Spleen (tissue), 13 donors: ENCODE measurements at places on chromosomes 5 and 9. TPM values are rescaled to one million over a fixed set of nuclear protein-coding genes. Genes with fewer than 3 reads are reported as not detected.

GRCh38 chr9:89676281-89676680 lies 71.5 kb downstream of the GADD45G start:
- no peak for DNase-seq
- no peak overlapping the region for H3K4me3 ChIP-seq
- H3K4me1 ChIP-seq: no peaks in the 10 kb centered on the region
- H3K27ac ChIP-seq: no peak overlapping the region
- no peaks in the 10 kb centered on the region for H3K36me3 ChIP-seq
- H3K27me3 ChIP-seq: no peaks in the 10 kb centered on the region

Gene PNPLA7
- 7.4 TPM for total RNA-seq

GRCh38 chr5:170293273-170293672 lies 4.3 kb downstream of the LCP2 start:
- H3K27ac ChIP-seq: peak overlapping the region; percentile 96
- peaks cover 99% of the 10 kb centered on the region for H3K4me1 ChIP-seq
- DNase-seq: peak; percentile 94
- H3K27me3 ChIP-seq: no peaks in the 10 kb centered on the region

Gene PWWP2A
- 30.6 TPM for total RNA-seq

Gene TMC1
- not detected for total RNA-seq

- peaks cover 100% of the 10 kb centered on the region for H3K27me3 ChIP-seq
- no peaks in the 10 kb centered on the region for H3K36me3 ChIP-seq
- no peak overlapping the region for H3K4me3 ChIP-seq
- H3K4me1 ChIP-seq: peaks cover 10% of the 10 kb centered on the region
- peak; percentile 62 for DNase-seq
Measured at GRCh38 chr5:88691945-88692868, 190.8 kb downstream of the MEF2C start.

Gene PDZD2
- total RNA-seq: 2.8 TPM

GRCh38 chr5:143606043-143606752 lies 202.7 kb upstream of the NR3C1 start:
- no peak overlapping the region for H3K27ac ChIP-seq
- H3K36me3 ChIP-seq: no peaks in the 10 kb centered on the region
- DNase-seq: no peak
- H3K27me3 ChIP-seq: no peaks in the 10 kb centered on the region
- H3K4me3 ChIP-seq: no peak overlapping the region

Gene GOLM1
- 64.3 TPM for total RNA-seq

Gene FBP2
- total RNA-seq: not detected

DNA sequence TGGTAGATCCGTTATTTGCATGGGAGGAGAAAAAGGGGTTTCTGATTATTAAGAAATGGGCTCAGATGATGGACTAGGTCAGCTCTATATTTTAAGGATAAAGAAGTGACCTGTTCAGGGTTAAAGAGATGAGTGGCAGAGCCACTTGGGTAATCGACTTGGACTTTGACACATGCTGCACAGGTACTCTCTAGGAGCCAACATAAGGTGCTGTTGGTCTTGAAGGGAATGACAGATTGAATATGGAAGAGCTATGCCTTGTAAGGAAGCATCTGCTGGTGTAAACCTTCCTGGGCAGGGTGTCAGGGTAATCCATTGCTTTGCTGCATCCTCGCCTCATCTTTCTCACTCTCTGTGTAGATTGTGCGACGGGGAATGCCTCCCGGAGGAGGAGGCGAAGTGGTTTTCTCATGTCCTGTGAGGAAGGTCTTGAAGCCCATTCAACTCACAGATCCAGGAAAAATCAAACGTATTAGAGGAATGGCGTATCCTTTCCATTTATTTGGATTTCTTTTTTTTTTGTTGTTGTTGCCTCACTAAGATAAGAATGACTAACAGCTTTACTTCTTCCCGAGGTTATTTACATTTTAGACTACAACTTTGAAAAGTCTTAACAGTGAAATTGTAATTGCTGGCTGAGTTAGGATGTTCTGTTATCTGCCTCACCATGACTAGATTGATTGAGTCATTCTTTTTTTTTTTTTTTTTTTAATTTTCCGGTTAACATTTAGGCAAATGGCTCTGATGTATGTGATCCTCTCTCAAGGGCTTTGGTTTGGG lies 41.2 kb downstream of the RCL1 start:
- no peaks in the 10 kb centered on the region for H3K4me1 ChIP-seq
- no peaks in the 10 kb centered on the region for H3K27me3 ChIP-seq
- no peaks in the 10 kb centered on the region for H3K36me3 ChIP-seq
- no peak overlapping the region for H3K4me3 ChIP-seq

DNA sequence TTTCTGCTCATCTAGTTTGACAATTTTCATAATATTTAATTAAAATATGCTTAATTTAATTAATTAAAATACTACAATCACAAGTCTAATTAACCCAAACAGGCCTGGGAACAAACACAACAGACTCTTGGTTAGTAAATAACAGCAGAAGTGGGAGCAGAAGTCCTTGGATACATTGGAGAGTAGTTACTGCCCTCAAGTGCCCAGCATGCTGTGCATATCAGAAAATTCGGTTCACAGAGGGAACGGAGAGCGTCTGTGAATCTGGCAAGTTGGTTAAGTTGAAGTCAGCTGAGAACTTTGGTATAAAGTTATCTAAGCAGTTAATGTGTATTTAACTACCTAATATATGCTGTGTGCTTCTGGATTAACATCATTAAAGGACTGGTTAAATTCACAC lies 87.0 kb upstream of the ATG10 start:
- no peak for DNase-seq
- H3K36me3 ChIP-seq: no peaks in the 10 kb centered on the region
- H3K27ac ChIP-seq: no peak overlapping the region
